ENCODE measurements at places on chromosomes 2 and 18.

GRCh38 chr18:60446821-60447220 lies 74.2 kb upstream of the MC4R start:
- DNase-seq = no peak

- no peak for DNase-seq
These were observed 1.9 kb downstream of the GLI2 start for GRCh38 chr2:120737340-120738101.

- DNase-seq = no peak
These were observed 143.5 kb upstream of the SP5 start for GRCh38 chr2:170571612-170572011.

- DNase-seq = no peak
These were observed 4.4 kb upstream of the NEU4 start for GRCh38 chr2:241804326-241805229.

DNA sequence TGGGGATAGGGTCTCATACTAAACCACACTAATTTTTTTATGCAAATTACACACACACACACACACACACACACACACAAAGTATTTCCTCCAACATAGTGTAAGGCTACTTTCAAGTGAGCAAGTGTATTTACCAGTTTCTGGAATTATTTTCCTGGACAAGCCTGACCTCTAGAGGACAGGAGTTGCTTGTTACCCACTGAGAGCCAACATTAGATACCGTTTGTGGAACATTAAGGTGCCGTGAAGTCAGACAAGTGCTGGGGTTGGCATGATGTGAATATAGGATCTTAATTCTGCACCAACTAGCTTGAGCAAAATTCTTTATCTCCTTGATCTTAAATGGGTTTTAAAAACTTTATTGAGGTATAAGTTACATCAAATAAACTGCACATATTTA lies 39.3 kb upstream of the SERPINB2 start:
- DNase-seq = peak; percentile 55

- no peak for DNase-seq
These were observed 51.9 kb downstream of the SLC14A2 start for GRCh38 chr18:45667056-45667736.

DNA sequence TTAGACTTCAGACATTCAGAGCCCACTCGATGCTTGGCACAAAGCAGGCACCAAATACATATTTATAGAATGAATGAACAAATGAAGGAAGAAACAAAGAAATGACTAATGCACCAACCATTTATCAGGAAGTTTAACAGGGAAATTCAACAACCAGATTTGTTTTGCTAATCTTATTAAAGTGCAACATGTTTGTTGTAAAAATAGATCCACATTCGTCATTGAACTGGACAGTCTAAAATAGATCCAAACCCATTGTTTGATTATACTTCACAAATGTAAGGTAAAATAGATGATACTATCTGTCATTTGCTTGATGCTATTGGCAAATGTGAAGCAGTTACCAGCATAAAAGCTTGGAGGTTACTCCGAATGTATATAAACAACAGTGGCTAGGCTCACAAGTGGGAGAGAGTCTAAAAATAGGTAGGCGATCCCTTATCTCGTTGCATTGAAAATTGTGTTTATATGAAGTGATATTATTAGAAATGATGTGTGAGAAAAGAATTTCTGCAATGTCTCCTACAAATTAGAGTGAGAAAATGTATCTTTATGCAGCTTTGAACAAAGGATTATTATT lies 246.2 kb downstream of the NEDD4L start:
- no peak for DNase-seq

- no peak for DNase-seq
These were observed 292.7 kb downstream of the BCL11A start for GRCh38 chr2:60260639-60261296.

DNA sequence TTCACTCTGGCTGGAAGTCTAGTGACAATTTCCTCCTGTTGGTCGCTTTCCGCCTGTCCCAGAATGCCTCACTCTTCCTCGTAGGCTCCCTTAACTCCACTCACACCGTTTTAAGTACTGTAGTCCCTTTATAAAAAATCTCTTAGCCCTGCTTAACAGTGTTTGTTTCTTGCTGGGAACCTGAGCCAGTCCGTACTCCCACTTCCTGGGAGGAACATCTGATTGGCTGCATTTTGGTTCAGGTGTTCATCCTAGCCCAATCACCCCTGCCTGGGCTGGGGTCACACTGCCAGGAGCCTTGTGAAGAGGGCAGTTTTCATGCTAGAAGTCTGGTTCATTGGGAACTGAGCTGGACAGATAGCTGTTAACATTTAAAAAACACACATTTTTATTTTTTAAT lies 25.6 kb upstream of the TOGARAM2 start:
- no peak for DNase-seq

GRCh38 chr2:96882230-96882629 lies 12.3 kb upstream of the SEMA4C start:
- no peak for DNase-seq

- no peak for DNase-seq
These were observed 404.8 kb upstream of the GALNT5 start for GRCh38 chr2:156852681-156853080.

- DNase-seq = peak; percentile 69
These were observed at the start of gene DAW1 for GRCh38 chr2:227871375-227871791. Gene DAW1, plus strand, starts transcription at chr2:227871631. Its CDS starts 59 bp downstream, at chr2:227871690.

- DNase-seq = no peak
These were observed 9.4 kb downstream of the NEU4 start for GRCh38 chr2:241818229-241818942.

GRCh38 chr2:106343274-106343673 lies 124.9 kb downstream of the RGPD3 start:
- DNase-seq = no peak

DNA sequence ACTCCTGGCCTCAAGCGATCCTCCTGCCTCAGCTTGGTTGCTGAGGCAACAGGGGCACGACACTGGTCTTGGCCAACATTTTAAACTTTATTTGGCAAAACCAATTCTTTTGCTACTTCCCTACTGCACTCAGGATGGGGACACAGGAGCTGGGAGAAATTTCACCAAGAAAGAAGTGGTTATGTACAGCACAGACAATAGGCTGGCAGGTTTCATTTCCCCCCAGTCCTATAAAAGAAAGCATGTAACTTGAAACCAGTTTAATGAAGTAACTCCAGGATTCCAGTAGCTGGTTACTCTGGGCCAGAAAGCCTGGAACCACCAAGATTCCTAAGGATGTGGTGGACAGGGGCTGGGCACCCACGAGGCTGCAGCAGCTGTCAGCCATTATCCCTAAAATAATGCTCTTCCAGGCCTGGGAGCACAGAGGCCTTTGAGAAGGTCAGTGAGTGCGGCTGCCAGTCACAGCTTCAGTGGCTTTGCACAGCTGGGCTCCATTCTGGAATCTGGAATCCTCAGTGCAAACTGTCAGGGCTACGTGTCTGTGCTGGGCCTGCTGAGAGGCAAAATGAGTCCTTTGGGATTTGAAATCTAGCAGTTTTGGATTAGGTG lies 142.3 kb upstream of the ITGA6 start:
- DNase-seq = peak; percentile 51

DNA sequence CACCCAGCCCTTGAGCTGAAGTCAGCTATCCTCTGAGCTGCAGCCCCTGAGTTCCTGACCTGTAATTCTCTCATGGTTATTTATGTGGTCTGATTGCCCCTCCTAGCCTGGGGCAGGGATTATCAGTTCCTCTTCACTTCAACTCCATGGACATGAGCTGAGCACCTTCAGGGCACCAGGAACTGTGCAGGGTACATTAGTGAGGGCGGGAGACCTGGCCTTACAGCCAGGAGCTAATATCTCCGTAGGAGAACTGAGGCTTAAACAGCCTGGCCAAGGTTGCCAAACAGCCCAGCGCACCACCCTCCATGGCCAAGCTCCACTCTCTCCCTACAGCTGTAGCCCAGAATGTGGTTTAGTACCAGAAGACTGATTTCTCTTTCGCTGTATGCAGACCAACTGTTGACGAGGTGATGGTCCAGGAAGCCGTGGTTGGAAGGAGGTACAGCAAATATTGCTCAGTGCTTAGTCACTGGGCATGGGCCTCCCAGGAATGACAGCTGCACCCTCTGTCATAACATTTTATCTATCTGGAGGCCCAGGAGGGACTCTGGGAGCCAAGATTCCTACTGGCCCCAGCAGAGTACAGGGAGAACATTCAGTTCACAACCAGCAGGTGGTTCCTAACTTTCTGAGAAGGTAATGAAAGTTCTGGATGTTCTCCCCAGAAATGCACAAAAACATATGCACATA lies 228.7 kb upstream of the SIX2 start:
- no peak for DNase-seq

- no peak for DNase-seq
These were observed 54.6 kb downstream of the CTDP1 start for GRCh38 chr18:79733986-79734770.

DNA sequence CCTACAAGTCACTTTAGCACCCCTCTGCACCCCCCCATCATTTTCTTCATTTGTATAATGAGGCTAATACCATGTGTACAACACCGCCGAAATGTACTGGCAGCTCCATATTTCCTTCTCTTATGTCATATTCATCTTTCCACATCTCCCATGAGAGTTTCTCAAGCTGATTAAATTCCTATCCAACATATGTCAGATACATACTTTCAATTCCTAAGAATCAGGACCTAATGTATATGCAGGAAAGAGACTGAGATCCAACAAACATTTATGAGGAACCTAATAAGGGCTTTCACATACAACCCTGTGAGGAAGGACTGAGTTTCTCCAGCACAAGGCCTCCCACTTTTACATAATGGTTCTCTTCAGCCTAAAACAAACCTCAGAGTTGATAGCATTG lies 41.9 kb downstream of the PRKD3 start:
- no peak for DNase-seq

GRCh38 chr2:237294460-237294859 lies 119.5 kb downstream of the COL6A3 start:
- no peak for DNase-seq

DNA sequence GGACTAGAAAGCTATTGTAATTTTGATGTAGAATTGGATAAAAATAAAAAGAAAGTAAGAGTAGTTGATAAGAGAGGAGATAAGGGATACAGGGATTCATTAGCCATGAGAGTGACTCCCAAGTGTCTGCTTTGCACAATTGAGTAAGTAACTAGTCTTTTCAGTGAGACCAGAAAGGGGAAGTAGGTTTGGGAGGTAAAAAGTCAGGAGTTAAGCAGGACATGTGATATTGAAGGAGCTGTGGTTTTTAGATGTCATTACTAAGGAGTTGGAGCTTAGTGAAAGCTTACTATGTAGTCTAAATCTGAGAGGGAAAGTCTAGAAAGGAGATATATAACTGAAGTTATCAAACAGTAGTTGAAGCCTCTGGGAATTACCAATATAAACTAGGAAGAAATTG lies 93.4 kb downstream of the SLC5A7 start:
- DNase-seq = no peak

GRCh38 chr18:54251606-54252390 lies 17.5 kb upstream of the POLI start:
- DNase-seq = no peak

DNA sequence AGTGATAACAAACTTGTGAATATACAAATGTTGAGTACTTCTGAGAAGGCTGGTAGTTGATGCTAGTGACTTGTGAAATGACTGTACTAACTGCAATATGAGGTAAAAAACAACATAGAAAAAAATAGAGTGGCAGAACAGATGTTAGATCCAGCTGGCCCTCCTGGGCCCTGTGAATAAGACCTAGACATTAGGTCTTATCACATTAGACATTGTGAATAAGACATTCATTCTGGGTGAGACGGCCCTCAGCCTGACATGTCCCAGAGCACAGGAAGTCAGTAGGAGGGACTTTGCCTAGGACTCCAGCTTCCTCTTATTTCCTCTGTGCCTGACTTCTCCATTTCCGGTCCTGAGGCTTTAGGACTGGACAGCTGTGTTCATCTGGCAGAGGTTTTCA lies 22.9 kb downstream of the DOK1 start:
- no peak for DNase-seq

- DNase-seq = no peak
These were observed 112.8 kb downstream of the KCTD1 start for GRCh38 chr18:26435415-26436095.

- no peak for DNase-seq
These were observed 4.6 kb downstream of the SPATS2L start for GRCh38 chr2:200311139-200311538.

DNA sequence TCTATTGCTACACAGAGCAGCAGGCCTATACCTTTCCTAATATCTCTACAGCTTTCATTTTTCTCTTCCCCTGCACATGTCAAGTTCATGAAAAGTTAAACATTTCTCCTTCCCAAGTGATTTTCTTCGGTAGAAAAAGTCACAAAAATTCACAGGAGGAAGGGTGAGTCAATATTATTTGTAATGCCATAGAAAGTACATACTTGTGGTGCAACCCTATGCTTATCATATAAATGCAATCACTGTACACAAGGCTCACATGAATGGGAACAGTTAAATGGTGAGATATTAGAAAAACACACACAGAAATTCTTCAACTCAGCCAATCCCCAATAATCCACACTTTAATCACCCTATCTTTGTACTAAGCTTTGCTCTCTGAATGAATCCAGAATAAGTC lies 651.6 kb downstream of the LRRTM4 start:
- no peak for DNase-seq

DNA sequence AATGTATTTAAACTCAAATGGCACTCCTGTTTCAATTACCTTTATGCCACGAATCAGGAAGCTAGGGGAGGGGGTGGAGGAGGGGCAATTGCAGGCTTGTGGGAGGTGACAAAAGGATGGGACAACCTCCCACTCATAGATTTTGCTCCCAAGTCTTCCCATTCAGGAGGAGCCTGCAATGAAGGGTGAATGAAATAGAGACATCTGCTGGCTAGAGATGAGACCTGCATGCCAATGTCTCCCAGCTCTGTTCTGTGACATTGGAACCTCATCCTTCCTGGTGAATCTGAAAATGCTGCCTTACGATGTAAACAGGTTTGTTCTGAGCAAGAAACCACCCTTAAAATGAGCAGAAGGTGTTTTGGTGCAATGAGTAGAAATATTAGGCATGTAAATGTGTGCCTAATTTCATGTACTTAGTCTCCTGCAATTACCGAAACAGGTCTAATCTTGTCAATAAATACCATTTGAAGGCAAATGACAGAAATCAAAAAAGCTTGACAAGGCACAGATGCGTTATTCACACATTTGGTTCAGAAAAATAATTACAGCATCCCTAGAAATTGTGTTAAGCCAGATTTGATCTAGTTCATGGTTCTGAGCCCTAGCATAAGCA lies 2.7 kb upstream of the PID1 start:
- peak; percentile 74 for DNase-seq

GRCh38 chr2:44314362-44314761 lies 39.1 kb downstream of the SLC3A1 start:
- DNase-seq = no peak

DNA sequence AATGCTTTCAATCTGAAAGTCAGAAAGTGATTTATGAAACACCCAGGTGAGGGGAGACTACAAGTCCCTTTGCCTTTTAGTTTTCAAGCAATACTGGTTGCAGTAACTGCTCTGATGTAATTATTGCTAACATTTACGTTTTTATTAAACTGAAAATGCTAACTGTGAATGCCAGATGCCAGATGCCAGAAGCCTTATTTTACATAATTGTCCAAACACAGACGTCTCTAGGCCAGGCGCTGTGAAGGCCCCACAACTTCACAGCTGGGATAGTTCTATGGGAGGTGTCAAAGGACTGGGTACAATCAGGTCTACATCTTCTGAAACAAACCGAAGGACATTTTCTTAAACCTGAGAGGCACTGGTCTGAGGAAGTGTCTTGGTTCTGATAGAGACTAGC lies 27.5 kb upstream of the MSGN1 start:
- DNase-seq = no peak
